NCI-H82 (cell line): ENCODE measurements at places on chromosomes 12 and 14.

DNA sequence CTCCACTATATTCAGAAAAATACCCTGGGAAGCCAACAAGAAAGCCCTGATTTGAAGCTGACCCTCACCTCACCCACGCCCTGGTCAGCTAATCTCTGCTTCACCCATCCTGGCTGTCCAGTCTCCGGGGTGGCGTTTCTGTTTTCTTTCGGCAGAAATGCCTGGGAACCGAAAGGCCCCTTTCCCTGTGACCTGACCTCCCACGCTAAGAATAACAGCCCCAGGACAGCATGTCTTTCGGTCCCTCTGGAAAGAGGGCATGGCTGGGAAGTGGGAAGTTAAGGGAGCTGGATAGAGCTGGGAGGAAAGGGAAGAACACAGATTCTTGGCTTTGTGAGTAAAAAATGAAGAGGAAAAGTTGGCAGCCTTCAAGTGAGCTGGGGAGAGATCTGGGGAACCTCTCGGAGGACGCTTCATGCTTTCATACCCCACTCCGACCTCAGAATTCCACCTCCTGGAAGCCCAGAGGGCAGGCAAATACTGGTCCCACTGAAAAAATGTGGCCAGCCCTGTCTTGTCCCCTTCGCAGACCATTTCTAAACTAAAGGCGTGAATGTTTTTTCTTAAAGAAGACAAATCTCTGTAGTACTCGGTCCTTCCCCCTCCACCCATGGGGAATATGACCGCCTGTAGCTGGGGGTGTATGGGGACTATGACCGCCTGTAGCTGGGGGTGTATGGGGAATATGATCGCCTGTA, 163.0 kb upstream of the FKBP4 start:
- no peak for DNase-seq

- DNase-seq = peak; percentile 42
These were observed 2.1 kb downstream of the GNPTAB start for GRCh38 chr12:101828463-101829196.

DNA sequence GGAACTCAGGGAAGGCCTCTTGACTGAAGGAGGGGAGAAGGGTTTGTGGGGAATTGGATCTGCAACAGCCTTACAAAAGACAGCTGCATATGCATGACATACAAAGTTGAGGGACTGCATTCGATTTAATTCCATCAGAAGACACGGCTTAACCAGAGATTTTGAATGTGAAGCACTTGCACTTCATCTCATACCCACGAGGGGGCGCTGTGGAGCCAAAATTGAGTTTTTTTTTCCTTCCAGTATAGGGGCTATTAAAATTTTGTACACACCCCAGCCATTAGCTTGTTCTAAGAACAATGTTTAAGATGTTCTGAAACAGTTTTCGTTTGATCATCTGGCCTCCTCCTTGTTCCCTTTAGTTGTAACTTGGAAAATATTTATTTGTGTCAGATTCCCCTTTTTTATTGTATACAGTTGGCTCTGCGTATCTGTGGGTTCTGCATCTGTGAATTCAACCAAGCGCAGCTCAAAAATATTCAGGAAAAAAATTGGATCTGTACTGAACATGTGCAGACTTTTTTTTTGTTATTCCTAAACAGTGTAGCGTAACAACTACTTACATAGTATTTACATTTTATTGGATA, 1.6 kb downstream of the SUDS3 start:
- DNase-seq = peak; percentile 76

DNA sequence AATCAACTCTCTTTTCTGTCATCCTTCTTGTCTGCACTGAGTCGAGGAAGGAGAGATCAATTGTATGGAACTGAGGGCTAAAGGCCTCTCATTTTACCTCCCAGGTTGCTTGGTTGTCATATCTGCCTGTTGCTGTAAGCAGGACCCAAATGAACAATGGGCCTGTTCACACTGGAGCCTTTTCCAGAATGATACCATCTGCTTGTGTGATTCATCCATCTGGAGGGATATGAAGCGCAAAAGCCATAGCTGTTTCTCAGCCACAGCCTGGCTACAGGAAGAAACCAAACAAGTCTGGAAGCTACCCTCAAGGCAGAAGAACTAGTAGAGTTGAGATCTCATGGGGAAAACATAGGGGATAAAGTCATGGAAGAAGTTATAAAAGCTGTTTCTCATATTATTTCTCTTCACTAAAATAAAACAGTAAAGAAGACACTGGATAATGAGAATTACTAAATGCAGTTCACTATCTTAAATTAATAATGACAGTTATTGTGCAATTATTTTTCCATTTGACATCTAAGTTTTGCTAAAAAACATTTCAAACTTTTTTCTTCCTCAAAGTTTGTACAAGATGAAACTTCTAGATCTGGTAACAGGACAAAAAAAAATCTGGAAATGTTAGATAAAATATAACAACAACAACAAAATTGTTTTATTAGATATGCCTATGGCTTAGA, 106.3 kb downstream of the SPTSSA start:
- peak; percentile 64 for DNase-seq

GRCh38 chr12:124861492-124861891, 2.2 kb downstream of the SCARB1 start:
- DNase-seq = peak; percentile 76

DNA sequence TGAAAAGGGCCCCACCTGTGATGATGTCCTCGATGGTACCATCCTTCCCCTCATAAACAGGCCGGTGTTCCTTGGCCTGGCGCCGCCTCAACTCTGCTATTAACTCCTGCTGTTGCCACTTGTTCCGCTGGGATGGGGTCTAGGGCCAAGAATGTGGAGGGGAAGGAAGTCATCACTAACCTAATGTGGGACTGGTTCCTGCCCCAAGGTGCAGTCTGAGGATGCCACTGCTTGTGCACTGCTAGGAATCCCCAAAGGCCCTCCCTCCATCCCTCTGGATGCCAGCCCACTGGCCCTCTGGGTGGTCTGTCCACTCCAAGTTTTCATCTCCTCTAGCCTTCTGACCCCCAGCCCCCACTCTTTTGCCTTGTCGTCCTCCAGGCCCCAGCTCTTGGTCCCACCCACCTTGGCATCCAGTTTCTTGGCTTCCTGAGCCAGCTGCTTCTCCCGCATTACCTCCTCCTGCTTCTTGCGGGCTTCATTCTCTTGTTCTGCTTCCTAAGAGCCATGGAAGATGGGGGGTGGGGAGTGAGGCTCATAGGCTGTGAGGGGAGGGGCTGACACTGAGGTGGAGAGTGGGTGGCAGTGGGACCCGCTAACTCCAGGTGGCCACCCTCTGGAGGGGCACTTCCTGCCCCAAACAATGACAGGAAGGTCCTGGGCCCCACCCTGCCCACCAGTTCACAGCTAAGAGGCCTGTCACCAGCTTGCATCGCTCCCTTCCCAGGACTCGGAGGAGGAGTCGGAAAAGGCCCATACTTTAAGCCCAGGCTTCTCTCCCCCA, 23.7 kb downstream of the PRPF40B start:
- no peak for DNase-seq

DNA sequence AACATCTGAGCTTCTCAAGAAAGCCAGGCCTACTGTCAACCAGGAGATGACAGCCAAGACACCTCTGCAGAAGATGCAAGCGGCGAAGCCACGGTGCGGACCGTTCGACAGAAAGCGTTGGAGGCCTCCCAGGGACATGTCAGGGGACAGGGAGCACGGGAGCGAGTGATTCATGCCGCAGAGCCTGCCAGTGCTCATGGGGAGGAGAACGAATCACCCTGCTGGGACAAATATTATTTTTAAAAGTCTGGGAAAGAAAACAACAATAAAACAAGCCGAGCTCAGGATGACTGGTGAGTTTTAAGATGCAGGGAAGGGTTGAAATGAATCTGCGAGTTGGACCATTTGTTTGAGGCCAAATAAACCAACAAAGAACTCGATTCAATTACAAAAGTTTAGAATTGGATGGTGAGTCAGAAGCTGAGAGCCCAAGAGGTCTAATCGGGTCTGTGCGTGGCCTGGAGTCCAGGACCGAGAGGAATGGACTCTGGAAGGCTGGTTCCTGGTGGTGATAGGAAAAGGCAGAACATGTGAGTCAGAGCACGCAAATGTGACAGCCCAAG, 91.0 kb downstream of the RBM19 start:
- DNase-seq = no peak
